ENCODE measurements at places on chromosomes 12 and 14.

- DNase-seq: no peak
Observed at GRCh38 chr14:43803076-43803689, 703.9 kb downstream of the FSCB start.

- no peak for DNase-seq
Observed at GRCh38 chr12:68893201-68893600, 39.8 kb downstream of the CPM start.

DNA sequence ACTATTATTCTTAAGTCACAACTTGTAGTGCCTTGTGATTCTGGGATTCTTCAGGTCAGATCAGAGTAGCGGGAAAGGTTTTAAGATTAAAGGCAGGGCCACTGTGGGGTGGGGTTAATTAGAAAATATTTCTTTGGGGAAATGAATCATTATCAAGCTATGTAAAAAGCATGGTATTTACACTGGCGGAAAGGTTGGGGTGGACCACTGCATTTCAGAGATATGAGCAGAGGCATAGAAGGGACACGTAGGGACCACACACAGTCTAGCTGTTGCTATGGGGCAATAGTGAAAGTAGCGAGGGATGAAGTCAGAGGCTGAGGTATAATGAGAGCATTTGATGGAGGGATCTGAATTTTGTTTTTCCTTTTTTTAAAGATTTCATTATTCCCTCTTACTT is 31.7 kb upstream of the KCNH3 start:
- DNase-seq: peak; percentile 98

DNA sequence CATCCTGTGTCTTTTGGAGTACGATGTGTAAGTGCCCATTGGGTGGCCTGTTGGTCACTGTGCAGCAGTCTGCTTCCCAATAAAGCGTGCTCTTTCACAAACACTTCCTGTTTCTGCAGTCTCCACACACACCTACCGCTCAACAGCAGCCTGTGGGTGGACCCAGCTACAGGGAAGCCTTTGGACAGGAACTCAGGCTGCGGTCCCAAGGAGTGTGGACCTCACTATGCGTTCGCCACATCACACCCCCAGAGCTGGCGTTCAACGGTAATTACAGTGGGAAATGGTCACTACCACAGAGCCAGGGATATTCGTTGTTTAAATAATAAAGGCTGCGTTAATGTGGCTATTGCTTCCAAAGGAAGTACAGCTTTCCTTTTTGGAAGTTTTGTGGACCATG is 16.2 kb downstream of the PSMC1 start:
- DNase-seq: no peak

- peak; percentile 59 for DNase-seq
Observed at GRCh38 chr12:44930972-44931600, 55.0 kb upstream of the NELL2 start.

GRCh38 chr12:96050139-96050538 is 14.8 kb upstream of the LTA4H start:
- DNase-seq: no peak

DNA sequence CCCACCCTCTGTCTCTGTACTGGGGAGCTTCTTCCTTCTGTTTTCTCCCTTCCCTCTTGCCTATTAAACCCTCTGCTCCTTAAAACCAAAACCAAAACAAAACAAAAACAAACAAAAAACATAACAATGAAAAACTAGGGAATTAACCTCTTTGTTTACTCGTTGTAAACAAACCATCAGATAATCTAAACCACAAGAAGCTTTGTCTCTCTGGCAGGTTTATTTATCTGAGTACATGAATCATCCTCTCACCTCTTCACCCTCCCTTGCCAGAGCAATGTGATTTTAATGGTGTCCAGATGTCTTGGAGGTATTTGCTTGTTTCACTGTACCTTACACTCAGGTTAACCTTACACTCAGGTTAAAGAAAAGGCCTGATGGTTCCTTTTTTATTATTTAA is 66.1 kb downstream of the DYRK2 start:
- peak; percentile 49 for DNase-seq

DNA sequence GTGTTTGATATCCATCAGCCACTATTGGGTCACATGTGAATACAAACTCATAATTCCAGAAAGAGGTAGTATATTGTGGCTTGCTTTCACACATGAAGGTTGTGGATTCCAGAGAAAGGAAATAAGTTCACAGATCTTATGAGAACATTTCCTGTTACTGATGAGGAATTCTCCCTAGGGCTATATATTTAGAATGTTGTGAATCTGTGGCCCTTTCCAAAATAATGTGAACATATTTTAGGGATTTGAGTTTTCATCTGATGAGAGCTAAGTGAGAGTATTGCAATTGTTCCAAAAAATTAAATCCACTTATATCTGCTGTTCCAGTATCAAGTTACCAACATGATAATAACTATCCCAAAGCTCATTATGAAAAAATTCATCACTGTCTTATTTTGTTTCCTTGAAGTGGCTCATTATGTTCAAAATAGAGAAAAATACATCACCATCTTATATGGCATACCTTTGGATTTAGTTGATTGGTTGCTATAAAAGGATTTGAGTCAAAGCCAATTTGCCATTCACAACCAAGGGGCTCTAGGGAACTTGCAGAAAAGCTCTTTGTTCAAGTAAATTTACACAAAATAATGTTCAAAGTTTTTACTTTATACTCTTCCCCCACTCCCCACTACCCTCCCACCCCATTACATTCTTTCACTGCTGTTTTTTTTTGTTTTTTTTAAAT is 76.3 kb downstream of the MYRFL start:
- DNase-seq: peak; percentile 44

- no peak for DNase-seq
Observed at GRCh38 chr12:131209082-131210070, 255.7 kb downstream of the ADGRD1 start.

DNA sequence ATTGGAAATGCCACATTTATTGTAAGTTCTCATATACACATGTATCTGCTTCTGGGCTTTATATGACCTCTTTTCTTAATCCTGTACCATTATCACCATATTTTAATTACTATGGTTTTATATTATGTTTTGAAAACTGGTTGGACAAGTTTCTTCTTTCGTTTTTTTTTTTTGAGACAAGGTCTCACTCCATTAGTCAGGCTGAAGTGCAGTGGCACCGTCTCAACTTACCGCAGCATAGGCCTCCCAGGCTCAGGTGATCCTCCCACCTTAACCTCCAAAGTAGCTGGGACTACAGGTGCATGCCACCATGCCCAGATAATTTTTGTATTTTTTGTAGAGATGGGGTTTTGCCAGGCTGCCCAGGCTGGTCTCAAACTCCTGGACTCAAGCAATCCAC is 44.6 kb downstream of the GALNT4 start:
- no peak for DNase-seq

- peak; percentile 17 for DNase-seq
Observed at GRCh38 chr12:90023207-90023900, 314.7 kb upstream of the ATP2B1 start.

DNA sequence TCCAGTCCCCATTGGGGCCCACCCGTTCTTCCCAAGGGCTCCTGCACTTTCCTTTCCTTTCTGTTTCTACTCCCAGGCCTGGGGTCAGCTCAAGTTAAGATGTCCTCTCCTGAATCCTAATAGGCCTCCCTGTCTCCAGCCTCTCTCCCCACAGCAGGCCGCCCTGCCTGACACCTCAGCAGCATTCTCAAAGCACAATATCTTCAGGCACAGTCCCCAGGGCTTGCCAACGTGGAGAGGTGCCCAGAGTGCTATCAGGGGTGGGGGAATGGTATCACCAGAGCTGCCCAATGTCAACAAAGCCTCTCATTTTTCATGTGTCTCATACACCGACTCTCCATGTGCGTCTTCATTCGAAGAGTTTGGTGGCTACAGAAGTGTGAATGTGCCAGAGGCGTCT is 123.0 kb downstream of the FOXN3 start:
- DNase-seq: no peak

- no peak for DNase-seq
Observed at GRCh38 chr14:90438841-90439240, 42.0 kb downstream of the CALM1 start.

DNA sequence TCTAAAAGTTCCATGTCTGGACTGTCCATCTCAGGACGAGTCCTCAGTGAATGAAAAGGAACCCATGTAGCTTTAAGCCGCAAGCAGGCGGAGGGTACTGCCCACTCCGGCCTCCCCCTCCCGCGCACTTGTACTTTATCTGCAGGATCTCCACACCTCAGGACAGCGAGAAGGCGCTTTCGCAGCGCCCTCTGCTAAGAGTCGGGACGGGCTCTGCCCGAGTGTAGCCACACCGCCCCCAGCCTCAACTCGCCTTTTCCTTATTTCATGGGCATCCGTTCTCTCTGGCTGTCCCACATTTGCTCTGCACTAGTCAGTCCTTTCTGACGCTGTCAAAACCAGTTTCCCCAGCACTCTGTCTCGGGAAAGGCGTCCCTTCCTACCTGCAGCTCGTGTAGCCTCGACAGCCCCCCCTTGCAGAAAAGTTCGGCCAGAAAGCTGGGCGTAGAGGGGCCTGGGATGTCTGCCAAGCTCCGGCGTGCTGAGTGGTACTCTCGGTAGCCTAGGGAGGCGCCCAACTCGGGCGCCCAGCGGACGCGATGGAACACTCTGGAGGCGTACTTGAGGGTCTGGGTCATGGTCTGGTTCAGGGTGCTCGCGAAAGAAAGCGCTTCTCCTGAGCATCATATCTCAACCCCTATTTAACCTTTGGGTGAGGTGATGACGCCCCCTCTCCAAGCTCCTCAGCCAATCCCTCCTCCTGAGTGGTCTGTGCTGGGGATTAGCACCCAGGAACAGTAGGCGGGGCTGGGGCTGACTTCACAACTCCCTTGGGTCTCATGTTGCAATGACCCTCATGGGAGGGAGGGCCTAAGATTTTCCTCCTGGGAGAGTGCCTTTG is at the start of gene CYP27B1:
Gene CYP27B1, minus strand, starts transcription at position 615 of the 841 bp plus-strand sequence. Its CDS starts 37 bp downstream, at position 578.
- peak; percentile 44 for DNase-seq

GRCh38 chr12:15575671-15576541 is 213.3 kb downstream of the EPS8 start:
- DNase-seq: no peak
